ENCODE measurements at places on chromosomes 13 and 19. TPM values are rescaled to one million over a fixed set of nuclear protein-coding genes. Genes with fewer than 3 reads are reported as not detected.

The ZNF667 gene
- total RNA-seq = not detected

The TNFSF13B gene
- total RNA-seq = 4.4 TPM

The FXYD5 gene
- 181 TPM for total RNA-seq

The ZNF587B gene
- 21.2 TPM for total RNA-seq

- DNase-seq = no peak
Measured at GRCh38 chr19:4089400-4089908, 22.8 kb upstream of the ZBTB7A start.

GRCh38 chr19:44856421-44857083 lies 10.5 kb downstream of the NECTIN2 start:
- no peak for DNase-seq

GRCh38 chr13:59787679-59788078 lies 376.0 kb downstream of the DIAPH3 start:
- no peak for DNase-seq

- DNase-seq = no peak
Measured at GRCh38 chr19:10977742-10978092, 16.9 kb downstream of the SMARCA4 start.

- no peak for DNase-seq
Measured at GRCh38 chr19:54156953-54157352, 2.6 kb downstream of the LENG1 start.

DNA sequence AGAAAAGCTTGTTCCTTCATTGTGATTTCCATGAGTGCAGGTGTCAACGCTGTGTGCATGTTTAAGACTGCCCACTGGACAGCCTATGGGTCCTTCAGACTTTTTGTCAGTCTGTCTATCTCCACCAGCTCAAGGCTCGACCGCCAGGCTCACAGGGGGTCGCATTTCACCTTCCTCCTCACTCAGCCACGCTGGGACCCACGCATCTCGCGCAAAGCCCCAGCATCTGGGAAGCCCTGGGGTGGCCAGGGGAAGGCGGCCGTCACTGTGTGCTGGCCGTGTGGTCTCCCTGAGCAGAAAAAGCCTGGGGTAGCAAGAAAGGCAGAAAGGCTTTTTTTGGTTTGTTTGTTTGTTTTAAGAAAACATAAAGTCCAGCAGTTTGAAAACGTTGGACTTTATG lies 48.5 kb downstream of the KLF2 start:
- DNase-seq = no peak

Measured in PC-9 (cell line).